ENCODE measurements at places on chromosomes 13 and 19.

GRCh38 chr19:4730740-4731171 is 7.1 kb upstream of the DPP9 start:
- peak; percentile 70 for DNase-seq

GRCh38 chr13:27704681-27705080 is 83.0 kb downstream of the POLR1D start:
- DNase-seq, result peak; percentile 16

GRCh38 chr13:113669755-113670341 is 2.8 kb downstream of the GRK1 start:
- no peak for DNase-seq

DNA sequence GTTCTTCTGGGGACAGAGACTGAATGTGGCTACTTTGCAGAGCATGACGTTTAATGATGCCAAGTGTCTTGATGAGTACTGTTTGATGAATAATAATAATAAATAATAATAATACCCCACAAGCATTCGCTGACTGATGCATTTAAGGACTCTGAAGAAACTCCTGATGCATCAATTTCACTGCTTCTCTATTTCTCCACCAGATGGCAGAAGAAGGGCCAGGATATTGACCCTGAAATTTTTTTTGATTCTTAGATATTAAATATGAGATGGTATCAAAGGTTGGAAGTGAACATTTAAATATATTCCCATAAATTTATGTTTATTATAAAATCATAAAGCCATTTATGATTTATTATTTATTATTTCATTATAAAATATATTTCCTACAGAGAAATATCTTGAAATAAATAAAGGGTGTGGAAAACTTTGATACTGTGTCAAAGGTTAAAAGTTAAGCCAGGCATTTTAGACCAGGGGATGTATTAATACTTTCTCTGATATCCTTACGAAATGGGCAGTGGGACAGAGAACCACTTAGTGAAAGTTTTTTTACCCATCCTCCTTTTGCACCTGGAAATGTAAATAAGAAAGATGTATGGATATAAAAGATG is 170.9 kb downstream of the LACC1 start:
- DNase-seq, result peak; percentile 20
